Suprapubic skin (tissue), 4 donors: ENCODE measurements at places on chromosomes 2 and 18.

- DNase-seq = no peak
Measured at GRCh38 chr18:49160079-49160930, 209.5 kb upstream of the SMAD7 start.

DNA sequence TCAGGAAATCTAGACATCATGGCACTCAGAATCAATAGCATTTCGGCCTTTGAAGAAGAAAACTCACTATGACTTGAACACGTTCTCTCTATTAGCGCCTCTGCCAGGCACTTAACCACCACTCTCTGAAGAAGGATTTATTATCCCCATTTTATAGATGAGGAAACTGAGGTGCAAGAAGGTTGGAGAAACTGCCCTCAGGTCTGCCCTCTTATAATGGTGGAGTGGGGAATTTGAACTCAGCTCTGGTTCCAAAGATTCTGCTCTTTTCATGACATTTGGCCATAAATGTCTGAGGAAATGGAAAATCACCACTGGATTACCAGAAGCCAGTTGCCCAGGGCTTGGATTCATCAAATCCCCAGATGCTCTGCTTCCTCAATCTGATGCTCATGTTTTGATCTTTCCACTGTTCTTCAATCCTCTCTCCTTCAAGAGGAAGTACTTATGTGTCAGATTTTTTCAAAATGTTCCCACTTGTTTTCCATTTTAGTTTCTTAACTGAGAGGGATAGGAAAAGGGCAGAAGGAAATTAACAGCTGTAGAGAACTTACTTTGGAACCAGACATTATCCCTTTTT lies 68.1 kb downstream of the ANTXR1 start:
- no peak for DNase-seq

DNA sequence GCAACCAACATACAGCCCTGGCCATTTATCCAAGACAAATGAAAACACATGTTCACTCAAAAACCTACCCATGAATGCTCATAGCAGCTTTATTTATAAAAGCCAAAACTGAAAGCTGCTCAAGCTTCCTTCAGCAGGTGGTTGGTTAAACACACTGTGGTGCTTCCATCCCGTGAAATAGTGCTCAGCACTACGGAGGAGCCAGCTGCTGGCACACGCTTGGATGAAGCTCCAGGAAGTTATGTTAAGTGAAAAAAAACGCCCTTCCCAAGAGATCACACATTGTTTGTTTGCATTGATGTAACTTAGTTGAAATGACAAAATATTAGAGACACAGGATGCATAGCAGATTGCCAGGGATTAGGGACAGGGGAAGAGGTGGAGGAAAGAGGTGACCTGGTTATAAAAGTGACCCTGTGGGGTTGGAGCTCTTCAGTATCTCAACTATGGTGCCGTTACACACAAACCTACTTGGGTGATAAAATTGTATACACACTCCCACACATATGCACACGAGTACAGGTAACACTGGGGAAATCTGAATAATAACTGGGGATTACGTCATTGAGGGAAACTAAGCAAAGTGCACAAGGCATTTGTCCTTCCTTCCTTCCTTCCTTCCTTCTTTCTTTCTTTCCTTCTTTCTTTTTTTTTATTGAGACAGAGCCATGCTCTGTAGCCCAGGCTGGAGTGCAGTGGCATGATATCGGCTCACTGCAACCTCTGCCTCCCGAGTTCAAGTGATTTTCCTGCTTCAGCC lies 6.2 kb upstream of the ALPG start:
- no peak for DNase-seq

GRCh38 chr2:181308766-181309515 lies 148.2 kb upstream of the ITGA4 start:
- DNase-seq = no peak

GRCh38 chr2:129730979-129731378 lies 248.5 kb upstream of the RAB6C start:
- DNase-seq = no peak

DNA sequence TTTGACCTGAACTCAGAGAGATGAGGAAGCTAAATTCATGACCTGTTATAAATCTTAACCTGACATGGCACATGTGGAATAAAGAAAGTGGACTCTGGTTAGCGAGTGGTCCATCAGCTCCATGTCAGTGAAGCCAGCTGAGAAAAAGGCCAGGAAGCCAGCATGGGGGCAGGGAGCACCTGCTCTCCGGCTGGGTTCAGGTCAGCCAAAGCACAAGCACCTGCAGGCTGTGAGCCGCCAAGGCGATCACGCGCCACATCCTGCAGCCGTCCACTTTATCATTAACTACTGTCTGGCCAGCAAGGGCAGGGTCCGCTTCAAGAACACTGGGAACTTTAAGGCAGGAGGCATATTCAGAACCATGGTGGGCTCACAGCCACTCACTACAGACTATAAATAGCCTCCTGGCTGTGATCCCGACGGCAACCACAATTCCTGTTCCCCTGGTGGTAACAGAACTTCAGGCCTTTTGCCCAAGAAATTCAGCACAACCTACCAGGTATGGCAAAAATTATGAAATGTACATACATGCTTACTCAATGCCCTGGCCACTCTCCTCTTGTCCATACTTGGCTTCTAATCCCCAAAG lies 35.5 kb downstream of the ACVR1 start:
- DNase-seq = no peak
